ENCODE measurements at places on chromosomes 16 and 17.

GRCh38 chr16:53056392-53056881, 1.6 kb downstream of the CHD9 start:
- no peak for DNase-seq

- no peak for DNase-seq
Measured at GRCh38 chr16:85461814-85462713, 151.1 kb upstream of the GSE1 start.

DNA sequence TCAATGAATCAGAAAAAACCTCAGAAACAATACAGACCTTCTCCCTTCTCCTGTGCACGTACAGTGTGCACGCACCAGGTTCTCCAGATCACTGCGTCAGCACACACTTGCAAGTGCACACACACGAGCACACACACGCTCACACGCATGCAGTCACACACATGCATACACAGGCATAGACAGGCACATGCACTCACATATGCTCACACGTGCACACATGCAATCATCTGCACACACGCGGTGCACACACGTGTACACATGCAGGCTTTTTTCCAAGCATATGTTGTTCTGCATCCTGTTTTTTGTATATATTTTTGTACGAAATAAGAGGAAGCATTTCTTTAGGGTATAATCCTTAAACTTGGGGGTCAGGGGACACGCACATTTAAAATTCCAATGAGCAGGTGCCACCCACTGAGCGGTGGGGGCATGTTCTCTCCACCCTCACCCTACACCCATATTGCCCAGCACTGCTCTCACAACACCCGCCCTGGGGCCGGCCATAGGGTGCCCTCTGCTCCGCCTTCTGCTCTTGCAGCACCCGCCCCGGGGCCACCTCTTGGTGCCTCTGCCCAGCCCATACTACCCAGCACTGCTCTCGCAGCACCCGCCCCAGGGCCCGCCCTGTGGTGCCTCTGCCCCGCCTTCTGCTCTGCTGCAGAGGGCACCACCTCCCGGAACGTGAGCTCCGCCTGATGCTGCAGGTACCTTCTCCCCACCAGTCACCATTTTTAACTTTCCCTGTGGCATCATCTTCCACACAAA, 20.9 kb downstream of the KLHDC4 start:
- DNase-seq = no peak

DNA sequence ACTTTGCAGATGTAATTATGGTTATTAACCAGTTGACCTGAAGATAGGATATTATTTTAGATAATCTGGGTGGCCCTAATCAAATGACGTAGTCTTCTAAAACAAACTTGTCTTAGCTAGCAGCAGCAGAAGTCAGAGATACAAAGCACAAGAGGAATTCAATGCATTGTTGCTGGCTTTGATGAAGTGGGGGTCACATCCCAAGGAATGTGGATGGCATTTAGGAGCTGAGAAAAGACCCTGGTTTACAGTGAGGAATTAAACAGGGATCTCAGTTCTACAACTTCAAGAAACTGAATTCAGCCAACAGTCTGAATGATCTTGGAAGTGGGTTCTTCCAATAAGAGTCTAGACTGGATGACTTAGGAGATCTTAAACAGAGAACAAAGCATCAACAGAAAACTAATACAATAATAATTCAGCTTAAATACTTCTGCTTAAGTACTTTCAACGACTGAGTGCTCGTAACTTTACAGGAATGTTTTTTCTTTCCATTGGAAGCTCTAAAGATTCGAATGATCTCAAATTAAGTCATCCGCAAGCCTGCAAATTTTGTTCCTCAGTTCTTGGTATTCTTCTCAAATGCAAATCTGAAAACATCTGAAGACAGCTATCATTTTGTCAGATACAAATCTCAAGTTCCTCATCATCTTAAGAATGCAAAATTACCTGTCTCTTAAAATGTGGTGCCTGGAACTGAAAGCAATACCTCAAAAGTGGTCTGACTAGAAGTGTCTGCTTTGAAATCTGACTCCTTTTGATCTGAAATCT, 3.3 kb downstream of the C16orf46 start:
- no peak for DNase-seq

- DNase-seq = no peak
Measured at GRCh38 chr17:40534371-40535189, 30.7 kb downstream of the CCR7 start.

- DNase-seq = peak; percentile 20
Measured at GRCh38 chr17:57463103-57463885, 207.0 kb downstream of the MSI2 start.

- DNase-seq = no peak
Measured at GRCh38 chr16:2520784-2521531, 787 bp downstream of the AMDHD2 start.

DNA sequence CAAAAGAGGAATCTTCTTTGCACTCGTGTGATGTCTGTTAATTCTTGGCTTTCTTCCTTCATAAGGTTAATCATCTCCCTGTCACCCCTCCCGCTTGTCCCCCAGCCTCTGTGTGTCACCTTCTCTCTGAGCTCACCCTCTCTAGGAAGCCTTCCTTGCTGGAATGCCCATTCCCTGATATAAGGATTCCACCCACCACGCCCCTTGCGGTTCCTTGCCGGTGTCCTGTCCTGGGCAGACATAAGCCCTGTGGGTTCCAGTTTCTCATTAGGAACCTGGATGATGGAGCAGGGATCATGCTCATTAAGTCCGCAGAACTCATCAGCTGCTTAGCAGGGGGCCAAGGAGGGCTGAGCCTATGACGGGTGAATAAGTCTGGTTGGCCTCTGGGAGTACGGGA, 559.3 kb downstream of the MAF start:
- no peak for DNase-seq

DNA sequence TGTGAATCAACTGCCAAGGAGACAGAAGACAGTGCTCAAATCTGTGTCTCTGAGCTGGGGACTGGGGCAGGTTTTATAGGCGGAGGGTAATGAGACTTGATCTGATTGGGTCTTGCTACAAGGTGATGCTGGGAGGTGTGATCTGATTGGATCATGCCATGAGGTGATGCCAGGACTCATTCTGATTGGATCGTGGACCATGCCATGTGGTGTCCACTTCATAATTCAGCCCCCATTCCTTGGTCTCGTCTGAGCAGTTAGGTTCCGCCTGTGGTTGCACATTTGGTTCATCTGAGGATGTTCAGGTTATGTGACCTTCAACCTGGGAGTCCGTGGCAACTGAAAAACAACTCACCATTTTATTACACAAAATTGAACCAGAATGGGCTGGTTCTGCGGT, 41.0 kb downstream of the OTOA start:
- DNase-seq = no peak

- DNase-seq = no peak
Measured at GRCh38 chr17:45787044-45787443, 2.9 kb downstream of the CRHR1 start.

GRCh38 chr16:35255186-35255803, 1795.9 kb downstream of the TP53TG3F start:
- DNase-seq = no peak

DNA sequence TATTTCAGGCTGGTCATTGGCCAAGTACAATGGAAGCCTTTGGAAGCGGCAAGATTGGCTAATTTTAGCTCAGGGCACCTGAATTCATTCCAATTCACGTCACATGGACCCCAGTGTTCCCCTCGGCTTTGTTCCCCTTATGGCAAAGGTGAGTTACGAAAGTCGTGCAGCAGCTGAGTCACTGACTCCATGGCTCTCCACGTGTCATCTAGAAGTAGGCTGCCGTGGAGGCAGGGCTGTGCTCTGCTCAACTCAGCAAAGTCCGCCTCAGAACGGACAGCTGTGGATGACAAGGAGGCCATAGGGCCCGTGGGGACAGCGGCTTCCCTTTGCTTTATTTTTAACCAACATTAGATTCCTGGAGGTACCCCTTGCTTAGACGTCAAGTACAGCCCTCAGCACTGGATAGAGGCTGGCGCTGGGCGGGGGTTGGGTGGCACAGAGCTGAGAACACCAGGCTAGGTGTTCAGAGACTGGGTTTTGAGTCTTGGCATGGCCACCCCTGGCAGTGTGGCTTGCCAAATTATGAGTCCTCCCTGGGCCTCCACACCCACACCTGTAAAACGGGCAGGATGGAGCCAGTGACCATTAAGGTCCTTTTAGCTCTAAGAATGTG, 23.6 kb downstream of the ADAD2 start:
- DNase-seq = no peak

Measured in activated naive CD4-positive, alpha-beta T cell (primary cell).